ENCODE measurements at places on chromosomes 3 and 15.

GRCh38 chr3:46360907-46361306 is 7.0 kb downstream of the CCR2 start:
- DNase-seq = no peak

DNA sequence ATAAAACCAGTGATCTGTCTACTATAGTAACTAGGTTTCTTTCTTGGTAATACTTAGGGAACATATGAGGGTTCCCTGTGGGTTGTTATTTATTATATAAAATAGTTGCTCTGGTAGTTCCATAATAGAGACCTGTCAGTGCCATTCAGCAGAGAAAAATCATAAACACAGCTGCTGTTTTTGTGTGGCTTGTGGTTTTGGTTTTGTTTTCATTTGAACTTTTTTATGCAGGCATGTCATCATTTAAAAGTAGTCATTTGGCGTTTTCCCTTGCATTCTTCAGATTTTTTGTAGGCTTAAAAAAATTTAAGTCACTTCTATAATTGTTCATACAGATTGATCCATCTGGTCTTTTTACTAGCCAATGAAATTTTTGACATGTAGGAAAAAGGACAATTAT is 47.9 kb downstream of the PIK3CA start:
- DNase-seq = no peak

- no peak for DNase-seq
Measured at GRCh38 chr3:143502081-143502480, 346.2 kb downstream of the SLC9A9 start.

GRCh38 chr3:66803721-66804695 is 194.1 kb upstream of the KBTBD8 start:
- peak; percentile 6 for DNase-seq

DNA sequence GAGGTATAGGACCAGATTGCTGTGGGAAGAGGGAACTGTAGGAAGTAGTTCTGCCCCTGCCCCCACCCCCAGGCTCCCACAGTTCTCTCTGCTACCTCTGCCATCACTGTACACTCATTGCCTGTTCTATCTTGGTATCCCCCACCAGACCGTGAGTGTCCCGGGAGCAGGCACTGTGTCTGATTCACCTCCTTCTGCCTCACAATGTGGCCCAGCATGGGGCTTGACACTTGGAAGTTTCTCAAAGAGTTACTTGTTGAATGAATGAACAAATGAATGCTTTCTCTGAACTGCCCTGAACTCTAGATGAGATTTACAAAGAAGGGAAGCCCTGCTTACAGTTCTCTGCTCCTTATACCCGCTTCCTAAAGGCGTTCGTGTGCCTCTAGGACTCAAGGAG is 27.1 kb upstream of the PIK3CB start:
- no peak for DNase-seq

GRCh38 chr3:123328851-123329635 is 119.8 kb downstream of the ADCY5 start:
- peak; percentile 81 for DNase-seq

DNA sequence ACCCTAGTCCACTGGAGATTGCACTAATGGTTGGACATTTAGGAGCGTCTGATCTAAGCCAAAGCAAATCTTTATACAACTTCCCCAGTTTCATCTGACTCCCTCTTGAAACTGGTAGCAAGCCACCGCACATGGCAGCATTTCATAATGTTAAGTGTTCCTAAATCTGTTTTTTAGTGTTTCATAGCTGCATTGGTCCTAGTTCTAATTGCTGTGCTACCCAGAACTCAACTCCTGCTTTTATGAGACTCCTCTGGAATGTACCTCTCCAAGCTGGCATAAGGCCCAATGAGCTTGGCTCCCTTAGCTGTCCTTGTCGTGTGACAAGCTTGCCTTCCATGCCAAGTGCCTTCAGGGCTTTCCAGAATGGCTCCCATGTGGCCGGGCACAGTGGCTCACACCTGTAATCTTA is 65.3 kb upstream of the FLNB start:
- no peak for DNase-seq
